NCI-H748 treated with DMSO at 0.1 percent for 48 hours (cell line): ENCODE measurements at places on chromosomes 5 and 9.
A peak's percentile ranks its signal among the peaks of the same experiment; 100 is the strongest.

DNA sequence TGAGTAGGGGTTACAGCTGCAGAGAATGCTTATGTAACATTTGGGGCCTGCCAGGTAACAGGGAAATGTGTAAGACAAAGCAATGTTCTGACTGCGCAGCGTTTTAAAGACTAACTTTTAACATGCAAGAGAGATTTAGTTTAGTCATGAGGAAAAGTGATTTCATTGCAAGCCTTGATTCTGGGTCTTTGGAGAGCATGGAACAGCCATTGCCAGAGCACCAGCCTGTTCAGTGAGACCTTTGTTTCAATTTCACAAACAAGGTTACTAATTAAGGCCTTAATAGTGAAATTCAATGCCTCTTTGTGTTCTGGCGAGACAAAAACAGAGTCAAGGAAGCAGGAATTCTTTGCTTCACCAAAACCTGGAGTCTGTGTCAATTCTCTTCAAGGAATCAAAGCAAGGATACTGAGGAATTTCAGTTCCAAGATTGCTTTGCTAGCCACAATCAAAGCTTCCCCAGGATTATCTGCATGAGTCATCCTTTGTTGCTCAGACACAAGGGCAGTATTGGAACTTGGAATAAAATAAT is 14.4 kb downstream of the CKMT2 start:
- DNase-seq = no peak

DNA sequence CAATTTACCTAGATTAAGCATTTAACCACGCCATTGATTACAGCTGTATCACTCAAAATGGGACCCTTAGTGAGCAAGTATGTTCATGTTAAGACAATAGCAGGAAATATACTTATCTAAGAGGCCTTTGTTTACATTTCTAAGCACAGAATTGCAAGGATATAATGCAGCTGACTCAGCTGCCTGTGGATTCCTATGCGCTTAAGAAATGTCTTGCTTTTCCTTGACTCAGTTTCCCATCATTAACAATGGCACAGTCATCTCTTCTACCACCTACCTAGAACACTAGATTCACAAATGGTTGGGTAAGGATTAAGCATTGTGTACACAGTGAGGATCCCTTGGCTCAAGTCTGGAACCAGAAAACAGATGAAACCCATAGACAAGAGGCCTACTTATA is 163.8 kb downstream of the TSSK1B start:
- no peak for DNase-seq

DNA sequence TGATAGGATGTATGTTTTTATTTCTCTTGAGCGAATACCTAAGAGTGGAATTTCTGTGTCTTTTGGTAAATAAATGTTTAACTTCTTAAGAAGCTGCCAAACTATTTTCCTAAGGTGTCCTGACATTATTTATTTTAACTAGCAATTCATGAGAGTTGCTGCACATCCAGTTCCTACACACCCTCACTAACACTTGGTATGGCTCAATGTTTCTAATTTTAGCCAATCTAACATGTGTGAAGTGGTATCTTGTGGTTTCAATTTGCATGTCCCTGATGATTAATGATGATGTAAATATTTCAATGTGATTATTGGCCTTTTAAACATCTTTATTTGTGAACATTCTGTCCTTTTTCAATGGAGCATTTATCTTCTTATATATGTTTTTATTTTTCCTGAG is 2095.5 kb upstream of the C9orf72 start:
- no peak for DNase-seq

DNA sequence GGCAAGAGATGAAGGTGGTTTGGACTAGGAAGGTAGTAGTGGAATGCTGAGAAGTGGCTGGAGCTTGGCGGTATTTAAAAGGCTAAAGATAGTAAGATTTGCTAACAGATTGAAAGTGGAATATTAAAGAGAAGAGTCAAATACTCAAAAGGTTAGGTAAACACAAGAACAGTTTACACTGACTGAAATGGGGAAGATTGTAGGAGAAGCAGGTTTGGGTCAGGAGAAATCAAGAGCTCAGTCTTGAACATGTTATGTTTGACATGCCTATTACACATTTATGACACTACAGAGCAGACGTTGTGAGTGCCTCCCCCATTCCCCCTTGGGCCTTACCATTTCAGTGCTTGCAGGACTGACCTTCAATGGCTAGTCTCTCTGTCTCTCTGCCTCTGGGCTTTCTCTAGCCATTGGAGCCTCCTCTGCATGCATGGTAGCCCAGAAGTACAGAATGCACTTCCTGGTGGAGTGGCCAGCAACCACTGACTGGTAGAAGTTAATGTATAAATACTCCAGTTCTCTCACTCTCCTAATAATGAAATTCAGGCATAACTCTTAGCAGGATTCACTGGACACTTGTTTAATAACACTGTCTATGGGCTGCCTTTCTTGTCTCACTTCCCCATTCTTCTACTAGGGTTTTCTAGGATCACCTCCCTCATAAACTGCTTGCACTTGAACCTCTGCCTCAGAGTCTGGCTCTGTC is 56.8 kb downstream of the HMGCS1 start:
- no peak for DNase-seq

GRCh38 chr9:37187713-37188439 is 67.5 kb downstream of the ZCCHC7 start:
- no peak for DNase-seq

DNA sequence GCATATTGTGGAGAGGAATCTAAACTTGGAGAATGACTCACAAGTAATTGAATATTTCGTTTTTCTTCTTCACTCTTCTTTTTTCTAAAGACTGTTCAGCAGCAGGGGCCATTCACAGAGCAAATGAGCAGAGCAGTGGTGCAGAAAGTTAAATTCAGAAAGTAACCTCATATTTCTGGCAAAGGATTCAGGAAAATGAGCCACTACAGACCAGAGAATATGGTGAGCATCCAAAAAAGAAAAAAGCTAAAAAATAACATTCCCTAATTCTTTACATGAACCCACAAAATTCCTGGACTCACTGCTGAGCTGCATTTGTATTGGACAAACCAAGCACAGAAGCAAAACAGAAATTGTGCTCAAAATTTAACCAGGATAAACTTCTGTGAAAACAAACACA is 1486.8 kb upstream of the C9orf72 start:
- DNase-seq = no peak

GRCh38 chr9:93431539-93432105 is 19.9 kb upstream of the FAM120A start:
- no peak for DNase-seq

DNA sequence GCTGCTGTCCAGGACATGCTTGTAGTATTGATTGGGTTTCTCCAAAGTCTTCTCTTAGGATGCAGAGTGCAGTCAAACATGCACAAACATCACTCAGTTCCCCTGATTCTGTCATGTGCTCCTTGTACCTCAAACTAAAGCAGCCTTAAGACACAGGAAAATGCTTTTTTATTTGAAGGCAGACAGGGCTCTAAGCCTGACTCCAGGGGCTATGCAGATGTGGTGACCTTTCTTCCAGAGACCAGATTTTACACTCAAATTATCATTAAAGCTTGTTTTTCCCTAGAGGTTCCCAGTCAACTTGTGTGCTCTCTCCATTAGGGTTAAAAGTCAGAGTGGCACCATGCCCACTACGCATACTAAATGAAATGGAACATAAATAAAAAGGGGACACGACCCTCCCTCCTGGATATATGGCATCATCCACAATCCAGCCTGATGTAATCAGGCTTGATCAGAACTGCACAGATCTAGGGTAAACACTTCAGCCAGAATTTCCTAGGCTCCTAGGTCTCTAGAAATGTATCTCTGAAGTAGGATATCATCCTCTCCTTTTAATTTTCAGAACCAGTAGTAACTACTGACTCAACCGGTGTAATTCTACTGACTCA is 771.1 kb downstream of the NR2F1-AS1 start:
- no peak for DNase-seq

- no peak for DNase-seq
These were observed 78.9 kb upstream of the RPS23 start for GRCh38 chr5:82356808-82357671.

DNA sequence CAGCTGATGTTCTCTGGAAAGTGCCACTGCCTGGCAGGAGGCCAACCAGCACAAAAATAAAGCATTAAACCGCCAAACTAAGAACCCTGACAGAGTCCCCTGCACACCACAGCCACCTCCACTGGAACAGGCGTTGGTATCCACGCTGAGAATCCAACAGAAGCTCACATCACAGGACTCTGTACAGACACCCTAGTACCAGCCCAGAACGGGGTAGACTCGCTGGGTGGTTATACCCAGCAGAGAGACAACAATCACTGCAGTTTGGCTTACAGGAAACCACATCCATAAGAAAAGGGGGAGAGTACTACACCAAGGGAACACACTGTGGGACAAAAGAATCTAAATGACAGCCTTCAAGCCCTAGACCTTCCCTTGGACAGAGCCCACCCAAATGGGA is 15.0 kb upstream of the POU5F2 start:
- DNase-seq = no peak

DNA sequence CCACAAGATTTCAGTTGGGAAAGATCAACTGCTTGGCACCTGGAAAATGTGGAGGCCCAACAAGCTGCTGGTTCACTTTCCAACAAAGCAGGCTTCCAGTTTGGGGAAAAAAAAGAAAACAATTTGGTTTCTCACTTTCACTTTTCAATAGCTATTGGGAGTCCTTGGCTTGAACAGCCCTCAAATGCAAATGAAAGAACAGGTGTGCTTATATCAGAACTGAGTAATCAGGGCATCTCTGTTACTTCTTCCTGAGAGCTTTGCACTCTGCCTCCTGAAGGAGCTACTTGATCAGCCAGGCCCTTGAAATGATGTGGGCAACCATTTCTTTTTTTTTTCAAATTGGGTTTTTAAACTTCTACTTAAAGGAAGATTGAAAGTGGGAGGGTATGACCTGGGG is 73.5 kb downstream of the MFAP3 start:
- no peak for DNase-seq

DNA sequence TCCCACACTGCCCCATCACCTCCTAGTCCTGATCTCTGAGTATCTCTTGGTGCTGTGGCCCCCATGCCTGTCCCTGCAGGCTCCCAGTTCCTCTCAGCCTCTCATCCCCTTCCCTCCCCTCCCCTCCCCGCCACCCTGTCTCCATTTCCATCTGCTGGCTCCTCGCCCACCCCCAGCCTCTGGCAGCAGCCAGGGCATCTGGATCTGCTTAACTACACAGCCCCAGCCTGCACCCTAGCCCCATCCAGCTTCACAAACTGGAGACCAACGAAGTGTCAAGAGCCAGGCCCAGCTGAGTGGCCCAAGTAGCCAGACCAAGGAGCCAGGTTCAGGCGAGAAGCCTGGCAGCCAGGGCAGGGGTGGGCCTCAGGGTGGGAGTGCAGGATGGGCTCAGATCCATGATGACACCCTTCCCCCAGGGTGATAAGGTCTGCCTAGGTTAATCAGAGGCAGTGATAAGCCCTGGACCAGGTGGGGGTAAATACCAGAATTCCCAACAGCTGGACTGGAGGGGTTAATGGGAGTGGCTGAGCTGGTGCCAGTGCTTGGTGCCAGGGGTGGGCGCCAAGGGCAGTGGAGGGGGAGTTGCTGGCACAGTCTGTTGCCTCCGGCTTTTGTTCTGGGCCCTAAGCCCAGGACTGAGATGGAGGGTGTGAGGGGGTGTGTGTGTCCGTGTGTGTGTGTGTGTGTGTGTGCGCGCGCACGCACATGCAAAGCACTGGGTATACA is 2.5 kb downstream of the IL11RA start:
- no peak for DNase-seq

DNA sequence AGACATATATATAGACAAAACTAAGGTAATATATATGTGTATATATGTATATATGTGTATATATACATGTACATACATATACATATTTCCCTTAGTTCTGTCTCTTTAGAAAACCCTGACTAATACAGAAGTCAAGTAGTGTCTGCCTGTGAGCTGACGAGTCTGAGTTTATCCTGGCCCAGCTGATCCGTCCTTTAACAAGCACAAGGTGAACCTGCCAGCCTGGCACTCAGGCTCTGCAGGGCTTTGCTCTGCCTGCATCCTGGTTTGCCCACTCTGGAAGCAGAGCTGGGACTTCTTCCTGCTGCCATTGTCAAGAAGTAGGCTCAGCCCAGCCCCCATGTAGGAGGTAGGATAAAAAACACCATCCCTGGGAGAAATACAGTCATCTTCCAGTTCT is 388.0 kb downstream of the ICE1 start:
- DNase-seq = no peak

GRCh38 chr5:134547999-134548658 is 22.7 kb downstream of the JADE2 start:
- no peak for DNase-seq

GRCh38 chr9:19513671-19514275 is 105.0 kb downstream of the ACER2 start:
- DNase-seq = no peak

DNA sequence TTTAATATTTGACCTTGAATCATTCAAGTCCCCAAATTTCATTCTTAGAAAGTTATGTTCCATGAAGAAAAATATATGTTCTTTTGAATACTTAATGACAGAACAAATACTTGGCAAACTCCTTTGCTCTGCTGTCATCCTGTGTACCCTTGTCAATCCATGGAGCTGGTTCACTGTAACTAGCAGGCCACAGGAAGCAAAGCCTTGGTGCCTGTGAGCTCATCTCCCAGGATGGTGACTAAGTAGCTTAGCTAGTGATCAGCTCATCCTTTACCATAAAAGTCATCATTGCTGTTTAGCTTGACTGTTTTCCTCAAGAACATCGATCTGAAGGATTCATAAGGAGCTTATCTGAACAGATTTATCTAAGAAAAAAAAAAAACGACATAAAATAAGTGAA is 65.4 kb downstream of the WDR41 start:
- DNase-seq = no peak

- DNase-seq = no peak
These were observed 2228.2 kb upstream of the WWC1 start for GRCh38 chr5:166063261-166063660.

GRCh38 chr5:83947763-83948162 is 227.1 kb upstream of the HAPLN1 start:
- DNase-seq = no peak

GRCh38 chr9:764105-764524 is 77.4 kb upstream of the DMRT1 start:
- peak; percentile 82 for DNase-seq
